NCI-H510A (cell line): ENCODE measurements at places on chromosomes 12 and 14.

- no peak for DNase-seq
These were observed 210.1 kb upstream of the EEA1 start for GRCh38 chr12:93139028-93139665.

- DNase-seq, result no peak
These were observed 64.7 kb downstream of the BTG1 start for GRCh38 chr12:92080911-92081285.

- no peak for DNase-seq
These were observed 183.5 kb downstream of the TTC8 start for GRCh38 chr14:89007906-89008305.

DNA sequence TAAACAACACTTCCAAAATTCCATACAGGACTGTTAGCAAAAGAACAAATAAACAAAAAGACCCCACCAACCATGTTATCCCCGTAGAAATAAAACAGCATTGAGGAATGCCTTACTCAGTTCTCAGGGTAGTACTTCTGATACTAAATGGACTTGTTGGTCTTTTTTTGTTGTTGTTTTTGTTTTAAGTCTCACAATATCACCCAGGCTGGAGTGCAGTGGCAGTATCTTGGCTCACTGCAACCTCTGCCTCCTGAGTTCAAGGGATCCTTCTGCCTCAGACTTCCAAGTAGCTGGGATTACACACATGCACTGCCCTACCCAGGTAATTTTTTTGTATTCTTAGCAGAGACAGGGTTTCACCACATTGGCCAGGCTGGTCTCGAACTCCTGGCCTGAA lies 17.1 kb downstream of the HNRNPC start:
- DNase-seq, result no peak

DNA sequence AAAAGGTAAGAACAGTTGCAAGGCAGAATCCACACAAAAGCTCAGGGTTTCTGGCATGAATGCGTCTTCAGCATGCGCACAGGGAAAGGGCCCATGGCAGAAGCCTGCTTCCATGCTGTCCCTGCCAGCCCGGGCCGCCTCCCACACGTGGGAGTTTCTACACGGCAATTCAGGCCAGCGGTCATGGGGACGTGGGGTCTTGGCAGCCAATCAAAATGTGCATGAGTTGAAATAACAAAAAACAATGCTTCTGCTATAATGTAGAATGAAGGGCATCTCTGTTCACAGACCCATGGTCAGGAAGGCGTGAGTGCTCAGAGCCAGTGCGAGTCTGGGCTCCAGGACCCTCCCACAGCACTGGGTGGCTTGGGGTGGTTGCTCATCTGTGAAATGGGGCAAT lies 28.6 kb downstream of the AMN start:
- DNase-seq, result no peak

- DNase-seq, result no peak
These were observed 37.1 kb upstream of the CISTR start for GRCh38 chr12:53788892-53789291.

GRCh38 chr12:130970908-130971233 lies 17.2 kb downstream of the ADGRD1 start:
- no peak for DNase-seq

DNA sequence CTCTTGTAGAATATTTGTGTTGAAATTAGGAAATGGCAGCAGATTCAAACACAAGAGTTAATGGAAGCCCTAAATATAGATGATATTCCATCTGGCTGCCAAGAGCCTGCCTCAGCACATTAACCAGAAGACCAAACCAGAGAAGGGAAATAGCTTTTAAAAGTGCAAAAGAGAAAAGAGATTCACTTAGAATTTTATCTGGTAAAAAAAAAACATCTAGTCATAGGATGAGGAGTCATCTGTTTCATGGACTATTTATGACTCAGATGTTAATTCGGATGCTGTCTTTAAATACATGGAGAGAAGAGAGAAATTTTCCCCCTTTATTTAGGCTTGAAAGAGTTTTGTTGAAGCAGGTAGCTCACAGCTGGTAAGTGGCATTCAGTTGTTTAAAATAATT lies 201.6 kb upstream of the NUDT4 start:
- DNase-seq, result no peak

DNA sequence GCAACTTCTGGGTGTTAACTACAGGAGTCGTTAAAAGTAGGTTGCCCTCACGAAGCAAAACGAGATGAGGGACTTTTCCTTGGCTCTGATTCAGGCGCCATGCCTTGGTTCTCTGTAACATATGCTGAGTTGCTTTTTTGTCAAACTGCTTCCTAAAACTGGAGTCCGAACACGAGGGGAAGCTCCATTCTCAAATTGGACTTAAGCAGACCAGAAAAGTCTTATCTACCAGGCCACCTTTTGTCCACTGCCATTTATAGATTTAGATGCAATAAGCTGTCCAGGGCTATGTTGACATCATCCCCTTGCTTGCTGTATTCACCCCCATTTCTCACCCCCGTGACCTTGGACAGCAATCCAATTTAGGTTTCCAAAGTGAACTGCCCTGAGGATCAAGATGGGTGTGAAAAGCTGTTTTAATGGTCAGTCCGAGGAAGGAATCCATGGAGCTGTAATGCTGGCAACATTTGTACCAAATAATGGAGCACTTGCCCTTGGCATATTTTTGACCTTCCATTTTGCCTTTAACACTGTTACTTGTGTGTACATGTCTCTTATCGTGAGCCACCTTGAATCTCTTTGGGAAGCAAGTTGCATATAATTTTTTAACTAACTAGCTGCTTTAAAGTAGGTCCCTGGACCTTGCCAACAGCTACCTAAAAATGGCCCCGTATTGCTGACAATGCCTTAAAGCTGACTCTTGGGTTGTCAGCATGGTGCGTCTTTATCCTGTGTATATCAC lies 298.1 kb downstream of the EGLN3 start:
- no peak for DNase-seq

DNA sequence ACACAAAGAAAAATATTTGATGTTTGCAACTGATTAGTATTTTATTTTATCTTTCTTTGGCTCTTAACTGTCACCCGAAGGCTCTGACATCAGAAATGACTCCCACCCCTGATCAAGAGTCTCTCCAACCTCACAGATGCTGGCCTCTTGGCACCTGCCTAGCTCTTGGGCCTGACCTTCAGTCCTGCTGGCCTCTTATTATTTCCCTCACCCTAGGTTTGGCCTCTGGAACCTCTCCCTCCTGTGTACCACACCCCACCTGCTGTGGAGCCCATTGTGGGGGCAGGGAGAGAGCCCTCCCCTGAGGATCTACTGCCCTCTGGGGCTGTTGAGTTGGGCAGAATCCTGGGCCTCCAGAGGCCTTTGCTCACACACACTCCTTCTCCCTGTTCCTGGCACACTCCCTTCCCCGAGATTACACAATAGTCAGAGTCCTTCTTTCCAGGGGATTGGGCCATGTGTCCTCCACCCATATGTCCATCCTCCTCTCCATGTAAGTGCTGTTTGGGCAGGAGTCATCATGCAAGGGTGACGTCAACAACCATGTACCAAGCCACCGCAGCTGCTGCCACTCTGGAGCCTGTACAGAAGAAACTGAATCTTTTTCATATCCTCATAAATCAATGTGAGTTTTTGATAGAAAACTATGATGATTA lies 124.3 kb downstream of the RASSF9 start:
- no peak for DNase-seq

DNA sequence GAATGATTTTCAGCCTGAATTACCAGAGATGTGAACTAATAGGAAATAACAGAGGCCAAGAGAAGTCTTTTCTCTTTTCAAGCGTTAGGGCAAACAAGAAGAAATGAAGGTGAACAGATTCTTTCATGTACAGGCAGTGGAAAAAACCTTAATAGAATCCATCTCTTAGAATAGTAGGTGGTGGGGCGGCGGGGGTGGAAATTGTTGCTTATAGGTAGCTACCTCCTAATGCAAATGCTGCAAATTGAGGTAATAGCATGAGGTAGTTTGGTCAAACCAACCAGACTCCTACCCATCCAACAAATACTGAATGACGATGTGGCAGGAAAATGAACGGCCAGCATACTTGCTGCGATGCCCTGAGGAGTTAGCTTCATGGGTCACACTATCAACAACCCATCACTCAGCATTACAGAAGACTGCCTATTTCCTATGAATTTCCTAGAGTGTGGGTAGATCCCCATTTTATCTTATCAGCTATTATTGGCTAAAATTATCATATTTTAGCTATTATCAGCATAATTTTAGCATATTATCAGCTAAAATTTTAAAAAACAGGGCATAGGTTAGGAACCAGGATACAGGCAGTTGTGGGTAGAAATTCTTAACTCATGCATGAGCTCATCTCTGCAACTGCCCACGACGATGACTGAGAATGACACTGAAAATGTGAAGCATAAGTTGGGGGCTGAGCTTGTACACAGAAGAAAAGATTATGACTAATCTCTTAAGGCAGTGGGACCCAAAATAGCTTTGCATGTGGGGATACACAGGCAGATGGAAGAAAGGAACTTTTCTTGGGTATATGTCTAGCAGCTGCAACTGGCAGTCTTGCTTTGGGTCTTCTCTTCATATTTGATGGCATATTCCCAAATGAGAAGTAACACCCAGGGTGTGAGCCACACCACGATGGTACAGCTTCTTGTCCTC lies 68.7 kb downstream of the NIN start:
- no peak for DNase-seq

- DNase-seq, result no peak
These were observed 1317.4 kb upstream of the TMEM132C start for GRCh38 chr12:126949558-126949957.
